Stimulated activated naive B cell treated with anti-CD40 and anti-IgM and Interleukin-4, amounts not matched to agents 10 μg/mL and 1 μg/mL and 100 μg/mL, for 72 hours (primary cell): ENCODE measurements at places on chromosomes 2 and 18.

GRCh38 chr2:1132328-1132969, 181.8 kb downstream of the SNTG2 start:
- no peaks in the 10 kb centered on the region for H3K36me3 ChIP-seq
- H3K4me3 ChIP-seq, result no peak overlapping the region
- H3K27ac ChIP-seq, result no peak overlapping the region
- H3K4me1 ChIP-seq, result peaks cover 13% of the 10 kb centered on the region

DNA sequence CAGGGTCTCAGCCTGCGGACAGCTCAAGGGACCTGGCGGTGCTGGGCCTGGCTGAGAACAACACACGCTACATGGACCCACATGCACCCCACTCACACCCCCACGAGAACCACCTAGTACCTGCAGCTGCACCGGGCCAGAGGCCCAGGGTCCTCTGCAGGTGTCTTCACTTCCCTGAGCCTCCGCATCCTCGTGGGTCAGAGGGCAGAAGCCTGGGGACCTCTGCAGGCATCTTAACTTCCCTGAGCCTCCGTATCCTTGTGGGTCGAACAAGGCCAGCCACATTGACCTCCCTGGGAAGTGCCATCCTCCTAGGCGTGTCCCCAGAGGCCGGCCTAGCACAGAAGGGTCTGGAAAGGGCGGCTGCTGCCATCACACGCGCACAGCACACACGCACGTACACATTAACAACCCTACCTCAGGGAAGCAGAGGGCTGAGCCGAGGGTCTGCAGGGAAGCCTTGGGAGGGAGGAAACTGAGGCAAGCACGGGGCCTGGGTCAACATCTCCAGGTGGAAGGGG, 62.5 kb upstream of the HPCAL1 start:
- no peak overlapping the region for H3K27ac ChIP-seq
- no peaks in the 10 kb centered on the region for H3K4me1 ChIP-seq

DNA sequence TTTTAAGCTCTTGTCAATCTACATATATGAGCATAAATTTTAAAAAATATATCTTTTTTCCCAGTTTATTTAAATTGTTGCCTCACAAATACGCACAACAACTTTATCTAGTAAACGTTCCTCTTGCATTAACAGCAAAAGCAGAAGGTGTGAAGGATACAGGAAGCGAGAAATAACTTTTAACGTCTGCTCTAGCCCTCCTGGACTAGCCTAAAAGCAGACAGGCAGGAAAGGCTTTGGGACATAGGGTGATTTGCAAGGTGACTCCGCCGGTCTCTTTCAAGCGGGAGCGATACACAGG, 434 bp upstream of the DUSP19 start:
- H3K36me3 ChIP-seq, result no peaks in the 10 kb centered on the region
- H3K4me1 ChIP-seq, result peaks cover 6% of the 10 kb centered on the region
- peak overlapping the region; percentile 93 for H3K4me3 ChIP-seq
- no peak for DNase-seq
- no peaks in the 10 kb centered on the region for H3K27me3 ChIP-seq
- no peak overlapping the region for H3K27ac ChIP-seq

DNA sequence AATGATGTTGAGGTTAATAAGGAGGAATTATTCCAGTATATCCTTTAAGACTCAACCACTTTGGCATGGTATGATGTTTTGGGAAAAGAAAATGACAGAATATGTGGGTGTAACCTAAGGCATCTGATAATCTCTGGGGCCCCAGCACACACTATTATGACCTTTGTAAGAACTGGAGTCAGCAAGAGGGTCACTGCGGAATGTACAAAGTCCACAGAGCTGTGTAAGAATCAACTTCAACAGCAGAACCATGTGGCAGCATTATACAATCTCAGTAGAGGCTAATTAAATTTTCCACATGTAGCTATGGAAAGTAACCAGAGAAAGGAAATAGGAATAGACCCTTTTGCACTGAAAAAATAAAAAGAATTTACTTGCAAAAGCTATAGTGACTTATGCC, 445.1 kb upstream of the UBE2E3 start:
- no peak for DNase-seq
- no peaks in the 10 kb centered on the region for H3K27me3 ChIP-seq
- H3K36me3 ChIP-seq, result no peaks in the 10 kb centered on the region
- H3K4me1 ChIP-seq, result no peaks in the 10 kb centered on the region
- H3K4me3 ChIP-seq, result no peak overlapping the region

DNA sequence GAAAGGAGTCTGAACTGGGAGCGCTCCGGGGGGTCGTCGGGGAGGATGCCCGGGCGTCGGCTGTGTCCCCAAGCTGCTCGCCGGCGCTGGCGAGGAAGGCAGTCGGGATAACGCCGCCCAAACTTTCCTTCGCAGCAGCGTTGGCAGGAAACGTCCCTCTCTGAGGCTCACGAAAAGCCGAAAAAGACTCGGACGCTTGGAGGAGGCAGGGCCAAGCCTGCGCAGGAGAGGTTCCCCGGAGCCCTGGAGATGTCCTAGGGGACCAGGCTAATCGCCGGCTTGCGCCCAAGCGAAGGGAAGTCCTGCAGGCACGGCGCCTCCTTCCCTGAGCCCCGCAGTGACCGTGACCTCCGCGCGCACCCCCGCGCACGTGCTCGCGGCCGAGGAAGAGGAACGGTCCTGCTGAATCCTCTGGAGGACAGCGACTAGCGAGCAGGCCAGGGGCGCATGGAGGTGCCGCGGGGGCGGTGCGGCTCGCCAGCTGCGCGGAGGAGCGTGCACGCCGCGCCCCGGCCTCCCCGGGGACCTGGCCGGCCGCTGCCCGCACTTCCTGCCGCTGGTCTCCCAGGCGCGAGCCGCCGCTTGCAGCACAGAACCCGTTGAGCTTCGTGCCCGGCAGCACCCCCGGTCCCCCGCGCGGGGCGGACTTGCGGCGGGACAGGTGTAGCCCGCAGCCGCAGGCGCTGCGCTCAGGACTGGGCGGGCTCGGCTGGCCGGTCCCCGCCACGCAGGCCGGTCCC, at the start of gene SH3RF3:
TSS of gene SH3RF3 (plus strand) at position 590 of the 740 bp plus-strand sequence.
- peak; percentile 35 for DNase-seq
- H3K36me3 ChIP-seq, result peaks cover 4% of the 10 kb centered on the region
- peak within 1 kb of the TSS; percentile 71 for H3K27ac ChIP-seq
- peak within 1 kb of the TSS; percentile 88 for H3K4me3 ChIP-seq
- H3K27me3 ChIP-seq, result peaks cover 37% of the 10 kb centered on the region

DNA sequence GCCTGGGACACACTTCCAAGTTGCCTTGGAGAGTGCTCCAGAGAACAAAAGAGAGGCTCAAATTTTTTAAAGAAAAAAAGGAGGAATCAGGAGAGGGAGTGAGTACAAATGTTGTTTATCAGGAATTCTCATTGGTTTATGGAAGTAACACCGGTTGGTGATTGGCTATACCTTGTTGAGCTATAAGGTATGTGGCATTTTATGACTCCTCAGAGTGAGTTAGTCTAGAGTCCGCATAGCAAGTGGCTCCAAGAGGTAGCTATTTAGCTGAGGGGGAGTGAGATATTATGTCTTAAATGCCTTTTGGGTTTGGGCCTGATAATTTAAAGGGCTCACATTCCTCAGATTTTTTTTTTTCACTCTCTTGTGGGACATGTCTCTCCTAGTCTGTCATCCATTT, 85.7 kb downstream of the ARHGEF4 start:
- peaks cover 20% of the 10 kb centered on the region for H3K27me3 ChIP-seq
- no peak overlapping the region for H3K27ac ChIP-seq
- H3K36me3 ChIP-seq, result no peaks in the 10 kb centered on the region
- no peaks in the 10 kb centered on the region for H3K4me1 ChIP-seq
- H3K4me3 ChIP-seq, result no peak overlapping the region
- DNase-seq, result no peak

GRCh38 chr2:234135750-234136221, 85.3 kb downstream of the SPP2 start:
- H3K4me1 ChIP-seq, result peaks cover 15% of the 10 kb centered on the region
- DNase-seq, result peak; percentile 25
- H3K27me3 ChIP-seq, result peaks cover 58% of the 10 kb centered on the region
- no peak overlapping the region for H3K4me3 ChIP-seq
- no peaks in the 10 kb centered on the region for H3K36me3 ChIP-seq
- no peak overlapping the region for H3K27ac ChIP-seq

GRCh38 chr2:28809927-28810326, 707 bp upstream of the SPDYA start:
- peak overlapping the region; percentile 88 for H3K4me3 ChIP-seq
- H3K27me3 ChIP-seq, result no peaks in the 10 kb centered on the region
- H3K4me1 ChIP-seq, result peaks cover 2% of the 10 kb centered on the region
- no peak overlapping the region for H3K27ac ChIP-seq
- peaks cover 10% of the 10 kb centered on the region for H3K36me3 ChIP-seq

DNA sequence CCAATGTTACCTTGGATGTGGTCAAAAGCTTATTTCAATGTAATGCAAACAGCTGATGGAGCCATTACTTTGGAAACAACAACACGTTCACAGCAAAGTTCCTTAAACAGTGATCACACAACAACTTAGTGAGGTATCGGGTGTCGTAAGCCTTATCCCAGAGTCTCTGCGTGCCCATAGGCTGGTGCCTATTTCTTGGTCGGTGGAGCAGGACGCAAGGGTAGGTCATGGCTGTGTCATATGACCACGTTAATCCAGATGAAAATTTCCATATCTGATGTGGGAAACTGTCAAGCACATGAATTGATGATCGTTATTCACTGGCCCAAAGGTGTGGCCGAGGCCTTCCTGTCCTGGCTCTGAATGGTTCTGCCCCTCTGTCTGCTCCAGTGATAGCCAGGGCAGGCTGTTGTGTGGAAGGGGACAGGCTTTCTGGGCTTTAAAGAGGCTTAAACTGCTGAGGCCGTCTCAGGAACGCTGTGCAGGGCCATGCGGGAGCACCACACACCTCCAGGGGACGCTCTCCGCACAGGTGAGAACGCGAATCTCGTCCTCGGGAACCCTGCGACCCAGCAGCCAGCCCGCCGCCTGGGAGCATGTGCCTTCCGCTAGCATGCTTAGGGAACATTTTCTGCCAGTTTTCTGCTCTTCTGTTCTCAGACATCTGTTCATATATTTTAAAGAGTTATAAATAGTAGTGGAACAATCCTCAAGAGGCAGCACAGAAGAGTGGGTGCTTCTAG, 90.6 kb downstream of the KCTD1 start:
- H3K27ac ChIP-seq, result no peak overlapping the region
- no peaks in the 10 kb centered on the region for H3K27me3 ChIP-seq

DNA sequence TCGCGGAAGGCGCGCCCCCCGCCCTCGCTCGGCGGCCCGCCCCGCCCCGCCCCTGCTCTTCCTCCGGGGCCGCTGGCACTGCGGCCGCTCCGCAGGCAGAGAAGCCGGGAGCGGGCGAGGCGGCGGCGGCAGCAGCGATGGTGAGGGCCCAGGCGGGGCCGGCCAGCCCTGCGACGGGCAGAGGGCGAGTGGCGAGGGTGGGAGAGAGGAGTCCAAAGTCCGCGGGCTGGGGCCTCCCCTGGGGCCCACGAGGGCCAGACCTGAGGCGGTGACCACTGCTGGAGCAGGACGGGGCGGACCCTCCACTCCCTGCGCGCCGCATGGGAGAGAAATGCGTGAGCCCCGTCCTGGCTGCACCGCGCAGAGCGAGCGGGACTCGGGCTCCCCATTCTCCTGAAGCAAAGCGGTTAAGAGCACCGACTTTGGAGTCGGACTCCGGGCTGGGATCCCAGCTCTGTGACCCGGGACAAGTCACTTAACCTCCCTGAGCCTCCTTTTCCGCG, at the start of gene VAMP5:
TSS of gene VAMP5 (plus strand) at position 78 of the 503 bp plus-strand sequence. CDS start at position 138, 60 bp downstream.
- no peaks in the 10 kb centered on the region for H3K27me3 ChIP-seq
- peaks cover 45% of the 10 kb centered on the region for H3K4me1 ChIP-seq
- peak within 1 kb of the TSS; percentile 85 for H3K4me3 ChIP-seq
- DNase-seq, result no peak

GRCh38 chr2:73091164-73091563, 19.7 kb upstream of the SFXN5 start:
- no peaks in the 10 kb centered on the region for H3K36me3 ChIP-seq
- no peaks in the 10 kb centered on the region for H3K27me3 ChIP-seq
- H3K4me3 ChIP-seq, result no peak overlapping the region
- no peak overlapping the region for H3K27ac ChIP-seq
- DNase-seq, result no peak
- no peaks in the 10 kb centered on the region for H3K4me1 ChIP-seq

DNA sequence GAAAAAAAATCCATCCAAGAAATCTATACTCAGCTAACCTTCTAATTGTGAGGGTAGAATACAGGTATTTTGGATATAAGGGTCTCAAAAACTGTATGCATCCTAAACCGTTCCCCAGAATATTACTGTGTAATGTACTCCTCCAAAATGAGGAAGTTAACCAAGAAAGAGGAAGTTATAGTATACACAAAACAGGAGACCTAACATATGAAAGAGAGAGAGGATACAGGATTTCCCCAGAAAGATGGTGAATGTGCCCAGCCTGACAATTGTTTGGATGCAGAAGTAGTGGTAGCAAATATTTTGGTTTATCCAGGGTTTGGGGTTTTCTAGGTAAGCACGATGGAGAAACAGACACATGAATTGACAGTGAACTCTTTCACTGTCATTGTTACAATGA, 50.6 kb downstream of the GALNT3 start:
- no peak overlapping the region for H3K4me3 ChIP-seq
- no peak for DNase-seq

DNA sequence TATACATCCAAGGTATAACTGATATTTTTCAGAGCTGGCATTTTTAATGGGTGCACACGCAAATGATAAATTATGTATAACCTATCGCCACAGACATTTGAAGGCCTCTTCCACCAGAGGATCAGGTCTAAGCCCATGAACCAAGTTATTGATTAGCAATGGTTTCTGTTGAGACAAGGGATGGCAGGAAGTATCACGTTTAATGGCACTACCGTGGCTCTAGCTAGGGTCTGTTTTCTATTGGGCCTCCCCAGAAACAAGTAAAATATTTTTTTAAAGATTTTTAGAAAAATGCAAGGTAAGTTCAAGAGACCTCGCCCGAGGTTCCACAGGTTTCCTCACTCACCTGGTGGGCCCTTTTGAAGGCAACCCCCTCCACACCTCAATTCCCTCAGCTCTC, 667 bp downstream of the GFPT1 start:
- peaks cover 5% of the 10 kb centered on the region for H3K36me3 ChIP-seq

DNA sequence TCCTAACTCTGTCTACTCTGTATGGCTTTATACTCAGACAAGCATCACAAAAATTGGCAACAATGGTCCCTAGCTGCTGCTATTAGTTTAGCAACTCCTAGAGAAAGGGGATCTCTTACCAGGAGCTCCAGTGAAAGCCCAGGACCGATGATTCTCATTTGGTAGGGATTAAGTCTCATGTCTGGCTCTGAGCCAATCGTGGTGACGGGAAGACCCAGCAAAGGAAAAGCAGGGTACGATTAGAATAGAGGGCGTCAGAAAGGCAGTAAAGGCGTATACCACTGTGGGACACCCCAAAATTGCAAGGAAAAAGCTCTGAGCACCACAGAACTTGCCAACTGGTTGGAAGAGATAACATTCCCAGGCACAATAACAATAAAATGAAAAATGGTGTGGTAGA, 129.5 kb downstream of the MTCL1 start:
- peaks cover 3% of the 10 kb centered on the region for H3K36me3 ChIP-seq
- no peak overlapping the region for H3K27ac ChIP-seq
- H3K4me3 ChIP-seq, result no peak overlapping the region
- no peaks in the 10 kb centered on the region for H3K4me1 ChIP-seq
